Cardiac muscle cell (in vitro differentiated cells and primary cell): ENCODE measurements at places on chromosomes 11 and 22.

GRCh38 chr22:47294576-47294975, 532.1 kb downstream of the TBC1D22A start:
- no peak for DNase-seq

- no peak for DNase-seq
Observed at GRCh38 chr11:126156814-126157213, 54.6 kb downstream of the RPUSD4 start.

GRCh38 chr11:1870326-1870696, 17.4 kb downstream of the LSP1 start:
- DNase-seq, result no peak

DNA sequence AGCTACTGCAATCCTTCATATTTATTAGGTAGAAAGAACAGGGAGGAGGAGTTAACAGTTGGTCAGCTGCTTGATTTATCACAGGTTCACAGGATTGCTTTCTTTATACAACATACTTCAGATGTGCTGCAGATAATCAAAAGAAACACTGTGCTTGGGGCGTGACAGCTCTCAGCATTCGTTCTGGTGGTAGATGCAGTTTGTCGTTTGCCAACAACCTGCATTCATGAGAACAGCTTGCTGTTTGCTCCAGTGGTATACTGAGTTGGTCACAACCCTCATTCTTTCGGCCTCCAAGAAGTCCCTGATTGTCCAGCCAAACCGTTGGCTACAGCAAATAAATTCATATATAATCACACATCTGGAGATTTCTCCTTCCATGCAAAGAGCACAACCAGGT, 120.5 kb downstream of the ZNF280B start:
- DNase-seq, result no peak

- DNase-seq, result peak; percentile 43
Observed at GRCh38 chr22:22210375-22210774, 34.2 kb upstream of the VPREB1 start.

GRCh38 chr11:11072067-11072466, 214.2 kb upstream of the ZBED5 start:
- DNase-seq, result no peak

- DNase-seq, result no peak
Observed at GRCh38 chr11:116170526-116171120, 602.2 kb downstream of the BUD13 start.

GRCh38 chr11:36453678-36454077, 56.4 kb downstream of the TRAF6 start:
- peak; percentile 14 for DNase-seq
